ENCODE measurements at places on chromosomes 3 and 15.

DNA sequence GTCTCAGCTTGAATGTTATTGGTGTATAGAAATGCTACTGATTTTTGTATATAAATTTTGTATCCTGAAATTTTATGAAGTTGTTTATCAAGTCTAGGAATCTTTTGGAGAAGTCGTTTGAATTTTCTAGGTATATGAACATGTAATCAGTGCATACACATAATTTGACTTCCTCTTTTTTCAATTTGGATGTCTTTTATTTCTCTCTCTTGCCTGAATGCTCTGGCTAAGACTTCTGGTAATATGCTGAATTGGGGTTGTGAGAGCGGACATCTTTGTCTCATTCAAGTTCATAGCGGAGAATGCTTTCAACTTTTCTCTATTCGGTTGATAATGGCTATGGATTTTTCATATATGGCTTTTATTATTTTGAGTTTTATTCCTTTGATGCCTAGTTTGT is 100.9 kb upstream of the MCTP2 start:
- DNase-seq, result no peak

DNA sequence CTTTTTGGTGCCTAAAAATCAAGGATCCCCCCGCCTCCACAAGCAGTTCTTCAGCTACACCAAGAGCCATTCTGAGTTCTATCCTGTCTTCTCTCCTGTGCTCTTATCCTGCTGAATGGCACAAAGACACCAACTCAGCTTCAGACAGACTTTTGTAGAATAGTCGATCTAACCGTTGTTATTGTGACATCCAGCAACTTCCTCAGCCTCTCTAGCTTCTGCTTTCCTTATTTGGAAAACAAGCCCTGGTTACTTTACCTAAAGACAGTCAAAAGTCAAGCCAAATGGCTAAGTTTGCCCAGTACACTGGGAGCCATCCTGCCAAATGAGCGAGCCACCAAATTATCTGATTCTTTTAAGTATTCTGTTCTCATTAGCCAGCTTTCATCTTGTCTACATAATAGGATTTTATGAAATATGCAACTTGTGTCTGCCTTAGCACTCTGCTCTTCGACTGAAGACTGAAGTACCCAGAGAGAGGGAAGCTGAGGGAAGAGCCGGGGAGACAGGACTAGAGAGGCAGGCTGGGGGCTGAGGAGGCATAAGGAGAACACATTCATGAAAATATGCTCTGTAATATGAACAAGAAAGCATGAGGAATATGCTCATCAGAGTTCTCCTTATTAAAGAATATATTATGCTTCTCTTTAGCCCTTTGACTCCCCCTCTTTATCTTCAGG is 35.1 kb downstream of the LYZL4 start:
- DNase-seq, result no peak

GRCh38 chr3:40637906-40638305 is 113.1 kb downstream of the ZNF621 start:
- no peak for DNase-seq

GRCh38 chr15:69285834-69286233 is 12.9 kb upstream of the PAQR5 start:
- DNase-seq, result no peak

DNA sequence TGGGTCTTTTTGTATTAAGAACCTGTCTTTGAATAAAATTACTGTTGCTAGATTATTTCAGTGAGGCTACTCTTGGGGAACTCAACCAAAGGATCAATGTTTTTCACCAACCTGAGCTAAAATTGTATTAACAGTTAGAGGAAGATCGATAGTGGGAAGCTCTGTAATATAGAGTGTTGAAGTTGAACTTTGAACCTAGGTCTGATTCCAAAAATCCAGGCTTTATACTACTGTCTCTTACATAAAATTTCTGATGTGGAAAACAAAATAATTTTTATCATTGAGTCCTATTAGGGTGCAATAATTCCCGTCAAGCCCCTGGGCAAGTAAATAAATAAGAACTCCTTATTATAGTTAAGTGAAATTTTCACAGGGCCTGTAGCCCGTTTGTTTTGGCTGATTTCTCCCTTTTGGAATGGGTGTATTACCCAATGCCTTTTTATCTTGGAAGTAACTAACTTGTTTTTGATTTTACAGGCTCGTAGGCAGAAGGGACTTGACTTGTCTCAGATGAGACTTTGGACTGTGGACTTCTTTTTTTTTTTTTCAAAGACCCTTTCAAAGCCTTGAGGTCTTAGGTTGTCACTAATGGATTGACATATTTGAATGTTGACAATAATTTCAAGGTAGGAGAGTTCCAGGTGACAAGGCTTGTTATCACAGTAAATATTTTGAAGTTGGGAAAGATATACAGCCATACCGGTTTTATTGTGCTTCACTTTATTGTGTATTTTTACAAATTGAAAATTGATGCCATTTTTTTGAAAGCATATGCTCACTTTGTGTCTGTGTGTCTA is 276.1 kb downstream of the NFKBIZ start:
- no peak for DNase-seq

DNA sequence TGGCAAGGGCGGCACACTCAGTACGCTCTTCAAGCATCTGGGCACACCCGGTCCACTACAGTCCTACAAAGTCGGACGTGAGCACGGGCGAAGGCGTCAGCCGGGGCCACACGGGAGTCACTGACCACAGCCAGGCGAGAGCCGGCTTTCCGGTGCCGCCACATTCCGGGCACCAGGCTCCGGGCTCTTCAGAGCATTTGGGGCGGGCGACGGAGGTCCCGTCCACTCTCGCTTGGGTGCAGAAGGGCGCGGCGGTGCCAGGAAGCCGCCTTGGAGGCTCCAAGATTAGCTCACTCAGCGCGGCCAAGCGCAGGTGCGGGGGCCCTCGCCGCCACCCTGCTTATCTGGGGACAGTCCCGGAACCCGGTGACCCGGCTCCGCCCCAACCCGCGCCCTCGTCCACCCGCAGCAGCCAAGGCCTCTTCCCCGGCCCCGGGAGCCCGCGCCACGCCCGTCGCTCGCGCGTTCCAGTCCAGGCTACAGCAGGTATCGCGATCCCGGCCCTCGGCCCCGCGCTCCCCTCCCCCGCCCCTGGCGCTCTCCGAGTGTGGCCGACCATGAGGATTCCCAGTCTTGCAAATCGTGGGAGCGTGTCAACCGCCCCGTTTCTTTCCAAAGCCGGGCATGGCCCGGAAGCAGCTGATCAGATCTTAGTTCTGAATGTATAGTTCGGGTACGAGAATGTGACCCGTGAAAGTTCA is at the start of gene ADPRH:
TSS of gene ADPRH (plus strand) at position 127 of the 701 bp plus-strand sequence. CDS start 2,678 bp downstream, outside the sequence.
- DNase-seq, result peak; percentile 29

DNA sequence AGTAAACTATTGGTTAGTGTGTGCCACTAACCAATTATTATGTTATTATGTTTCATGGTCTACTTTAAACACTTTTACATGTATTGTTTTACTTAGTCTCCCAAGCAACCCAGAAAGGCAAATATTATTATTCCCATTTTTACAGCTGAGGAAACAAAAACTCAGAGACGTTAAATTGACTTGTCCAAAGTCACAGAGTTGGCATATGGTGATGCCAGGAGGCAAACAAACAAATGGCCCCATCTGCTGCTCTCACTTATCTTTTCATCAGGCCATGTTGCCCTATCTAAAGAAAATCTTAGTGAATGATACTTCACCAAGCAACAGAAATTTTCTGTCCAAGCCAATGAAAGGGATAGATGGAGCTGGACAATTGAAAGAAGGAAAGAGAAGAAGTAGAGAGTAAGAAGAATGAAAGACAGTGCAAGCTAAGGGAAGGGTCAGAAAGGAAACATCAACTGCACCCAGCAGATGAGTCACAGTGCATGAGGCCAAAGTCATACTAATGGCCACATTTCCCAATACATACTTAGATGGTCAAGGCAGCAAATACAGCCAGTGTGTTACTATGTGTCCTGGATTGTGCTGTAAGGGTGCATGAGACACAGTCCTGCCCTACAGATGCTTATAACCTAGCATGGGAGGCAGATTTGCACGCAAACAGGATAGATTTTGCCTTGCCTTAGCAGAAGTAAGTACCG is 266.9 kb downstream of the KCNMB2 start:
- DNase-seq, result no peak

- no peak for DNase-seq
These were observed 9.2 kb upstream of the ACSBG1 start for GRCh38 chr15:78243491-78243941.

DNA sequence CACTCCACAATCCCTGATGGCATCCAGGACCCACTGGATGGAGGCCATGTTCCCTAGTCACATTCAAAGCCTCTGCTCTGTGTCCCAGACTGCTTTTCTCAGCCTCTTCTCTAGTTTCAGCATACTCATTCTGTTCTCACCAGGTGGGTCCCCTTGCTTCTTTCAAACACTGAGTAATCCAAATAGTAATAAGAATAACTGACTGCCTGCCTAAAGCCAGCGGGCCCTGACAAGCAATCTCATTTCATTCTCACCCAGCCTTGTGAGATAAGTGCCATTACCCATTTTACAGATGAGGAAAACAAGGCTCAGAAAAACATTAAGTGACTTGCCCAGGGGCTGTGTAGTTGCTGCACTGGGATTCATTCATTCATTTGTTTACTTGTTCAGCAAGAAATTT is 25.4 kb downstream of the MAPKAPK3 start:
- no peak for DNase-seq

DNA sequence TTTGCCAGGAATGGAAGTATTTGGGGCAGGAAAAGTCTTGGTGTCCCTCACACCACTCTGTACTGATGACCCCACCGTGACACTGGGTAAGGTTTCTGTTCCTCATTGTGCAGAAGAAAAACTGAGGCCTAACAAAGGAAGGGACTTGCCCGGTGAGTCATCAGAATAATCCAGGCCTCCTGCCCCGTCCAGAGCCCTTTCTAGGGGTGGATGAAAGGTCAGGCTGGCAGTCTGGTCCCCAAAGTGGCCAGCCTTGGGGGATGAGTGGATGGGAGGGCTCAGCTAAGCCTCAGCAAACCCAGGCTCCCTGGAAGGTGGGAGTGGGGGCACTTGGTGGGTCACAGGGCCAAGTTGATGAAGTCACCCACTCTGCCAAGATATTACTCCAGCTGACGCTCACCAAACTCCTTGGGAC is 2.3 kb upstream of the DNAH1 start:
- DNase-seq, result no peak

DNA sequence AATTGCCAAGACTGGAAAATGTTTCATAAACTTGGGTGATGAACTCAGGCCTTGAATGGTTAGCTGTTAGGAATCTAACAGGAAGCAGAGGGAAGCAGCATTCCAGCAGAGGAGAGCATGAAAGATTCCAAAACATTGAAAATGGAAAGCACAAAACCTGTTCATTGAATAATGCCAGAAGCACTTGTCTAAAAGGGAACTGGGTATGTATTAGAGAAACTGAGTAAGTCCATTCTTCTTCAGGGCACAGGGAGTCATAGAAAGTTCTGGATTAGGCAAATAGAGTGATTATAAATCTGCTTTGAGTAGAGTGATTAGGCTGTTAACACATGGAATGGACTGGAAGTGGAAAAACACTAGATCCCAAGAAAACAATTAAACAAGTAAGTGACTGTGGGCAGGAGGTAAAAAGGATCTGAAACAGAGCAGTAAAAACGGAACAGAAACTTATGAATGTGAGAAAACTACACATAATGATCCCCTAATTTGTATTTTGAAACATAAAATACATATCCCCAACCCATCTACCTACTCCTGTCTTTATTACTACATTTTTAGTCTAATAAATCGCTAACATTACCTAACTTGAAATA is 343.4 kb downstream of the TBC1D5 start:
- DNase-seq, result no peak

- DNase-seq, result no peak
These were observed 10.1 kb downstream of the TMC3 start for GRCh38 chr15:81363718-81364500.

DNA sequence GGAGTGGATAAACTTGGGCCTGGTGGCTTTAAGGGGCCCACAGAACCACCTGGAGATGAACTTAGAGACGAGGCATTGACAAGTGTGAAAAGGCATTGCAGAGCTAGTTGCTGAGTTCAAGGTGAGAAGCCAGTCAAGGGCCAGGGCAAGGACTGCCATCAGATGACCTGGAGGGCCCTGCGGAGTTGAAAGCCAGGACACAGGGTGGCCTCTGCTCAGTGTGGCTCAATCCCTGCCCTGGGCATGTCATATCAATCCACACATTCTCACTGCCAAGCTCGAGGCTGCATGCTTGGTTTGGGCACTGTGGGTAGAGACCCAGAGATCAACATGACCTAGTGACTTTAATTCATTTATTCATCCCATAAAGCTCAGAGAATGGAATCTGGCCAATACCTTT is 9.2 kb downstream of the PAQR5 start:
- DNase-seq, result no peak

- no peak for DNase-seq
These were observed 8.5 kb downstream of the BAHD1 start for GRCh38 chr15:40449275-40449674.

DNA sequence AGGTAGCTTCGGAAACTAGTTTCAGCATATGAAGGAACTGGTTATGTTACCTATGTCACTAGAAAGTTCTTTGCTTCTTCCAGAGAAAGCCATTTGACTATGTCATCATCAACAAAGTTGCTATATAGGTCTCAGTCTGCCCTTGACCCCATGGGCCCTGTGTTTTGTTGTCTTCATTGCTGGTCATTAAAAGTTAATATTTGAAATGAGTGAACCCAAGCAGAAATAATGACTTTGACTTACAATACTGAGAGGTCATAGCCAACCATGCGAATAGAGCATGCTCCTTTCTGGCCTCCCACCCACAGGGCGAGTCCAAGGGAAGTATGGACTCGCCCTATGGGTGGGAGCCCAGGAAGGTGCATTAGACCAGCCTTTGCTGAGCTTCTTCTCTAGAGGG is 40.9 kb downstream of the APH1B start:
- no peak for DNase-seq

DNA sequence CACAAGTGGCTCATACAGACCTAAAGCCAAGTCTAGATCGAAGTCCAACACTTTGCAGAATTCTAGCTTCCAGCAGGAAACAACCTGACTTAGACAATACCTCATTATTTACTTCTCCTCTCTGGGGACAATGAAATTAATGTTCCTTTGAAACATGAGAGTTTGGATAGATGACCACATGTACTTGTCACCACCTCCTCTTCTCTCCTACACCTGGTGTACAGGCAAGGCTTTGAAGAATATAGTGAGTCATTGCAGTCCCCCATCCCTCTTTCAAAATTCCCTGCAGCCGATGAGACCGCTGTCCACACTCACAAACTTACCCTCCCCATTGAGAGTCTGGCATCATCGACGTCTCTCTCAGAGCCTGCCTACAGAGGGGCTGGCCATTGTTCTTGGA is 189.0 kb upstream of the HES1 start:
- DNase-seq, result no peak

DNA sequence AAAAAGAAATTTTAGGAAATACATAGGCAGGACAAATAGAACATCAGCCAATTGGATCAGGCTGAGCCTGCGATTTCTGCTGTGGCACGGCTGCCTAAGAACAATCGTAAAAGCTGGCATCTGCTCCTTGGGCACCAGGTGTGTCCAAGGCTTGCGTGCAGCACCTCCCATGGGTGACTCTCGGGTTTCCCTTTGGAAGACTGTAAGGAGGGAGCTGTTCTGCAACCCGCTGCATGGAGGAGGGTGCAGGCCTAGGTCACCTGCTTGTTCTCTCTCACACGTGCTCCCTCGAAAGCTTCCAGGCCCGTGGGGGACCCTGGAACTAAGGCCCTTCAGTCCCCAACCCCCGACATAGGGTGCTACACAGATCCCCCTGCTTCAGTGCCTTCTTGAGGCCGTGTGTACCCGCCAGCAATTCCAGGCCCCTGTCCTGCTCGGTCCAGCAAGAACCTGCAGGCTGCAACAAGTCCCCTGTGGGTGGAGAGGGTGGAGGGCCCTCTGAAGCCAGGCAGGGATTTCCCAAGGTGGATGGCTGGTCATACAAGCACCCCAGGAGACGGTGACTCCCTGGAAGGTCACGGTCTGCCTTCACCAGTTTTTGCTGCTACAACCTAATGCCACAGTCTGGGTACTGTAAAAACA is 3.4 kb downstream of the GP9 start:
- no peak for DNase-seq

- no peak for DNase-seq
These were observed 35.4 kb downstream of the OSBPL10 start for GRCh38 chr3:31945738-31946052.
